ENCODE measurements at places on chromosomes 12 and 14.

DNA sequence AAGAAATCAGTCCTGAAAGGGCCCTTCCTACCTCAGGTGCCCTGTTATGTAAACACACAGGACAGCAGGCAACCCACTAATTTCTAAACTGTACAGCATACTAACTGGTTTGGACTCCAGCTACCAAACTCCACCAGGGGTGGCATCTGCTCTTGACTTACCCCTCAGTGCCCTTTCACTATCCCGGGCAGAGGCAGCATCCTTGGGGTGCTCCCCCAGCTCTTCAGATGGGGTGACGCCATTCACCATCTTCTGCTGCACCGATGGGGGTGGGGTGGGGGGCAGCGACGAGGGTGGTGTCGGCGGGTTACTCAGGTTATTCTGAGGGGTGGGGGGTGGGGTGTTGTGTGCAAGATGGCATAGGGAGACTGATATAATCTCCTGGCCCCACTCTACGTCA lies 11.5 kb upstream of the PRKAG1 start:
- no peak for DNase-seq

- DNase-seq: no peak
Observed at GRCh38 chr12:78402366-78403134, 462.0 kb upstream of the SYT1 start.

GRCh38 chr12:73452672-73453469 lies 1084.8 kb upstream of the ATXN7L3B start:
- no peak for DNase-seq

GRCh38 chr12:69008520-69008919 lies 75.5 kb upstream of the CPM start:
- no peak for DNase-seq

- no peak for DNase-seq
Observed at GRCh38 chr12:71397433-71397954, 42.1 kb upstream of the LGR5 start.

DNA sequence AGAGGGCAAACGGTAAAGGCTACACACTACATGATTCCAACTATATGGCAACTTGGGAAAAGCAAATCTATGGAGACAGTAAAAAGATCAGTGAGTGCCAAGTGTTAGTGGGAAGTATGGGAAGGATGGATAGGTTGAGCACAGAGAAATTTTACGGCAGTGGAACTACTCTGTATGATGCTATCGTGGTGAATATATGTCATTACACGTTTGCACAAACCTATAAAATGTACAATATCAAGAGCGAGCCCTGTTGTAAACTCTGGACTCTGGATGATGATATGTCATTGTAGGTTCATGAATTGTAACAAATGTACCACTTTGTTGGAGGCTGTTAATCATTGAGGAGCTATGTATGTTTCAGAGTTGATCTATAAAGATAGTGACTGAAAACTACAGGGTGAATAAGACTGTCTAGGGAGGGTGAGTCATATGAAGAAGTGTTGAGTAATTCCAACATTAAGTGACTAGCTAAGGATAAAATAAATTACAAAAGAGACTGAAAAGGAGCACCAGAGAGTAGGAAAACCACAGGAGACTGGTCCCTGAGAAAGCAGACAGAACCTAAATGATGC lies 349.2 kb upstream of the LMO3 start:
- DNase-seq: no peak

- no peak for DNase-seq
Observed at GRCh38 chr12:129119537-129119936, 266.3 kb downstream of the GLT1D1 start.

DNA sequence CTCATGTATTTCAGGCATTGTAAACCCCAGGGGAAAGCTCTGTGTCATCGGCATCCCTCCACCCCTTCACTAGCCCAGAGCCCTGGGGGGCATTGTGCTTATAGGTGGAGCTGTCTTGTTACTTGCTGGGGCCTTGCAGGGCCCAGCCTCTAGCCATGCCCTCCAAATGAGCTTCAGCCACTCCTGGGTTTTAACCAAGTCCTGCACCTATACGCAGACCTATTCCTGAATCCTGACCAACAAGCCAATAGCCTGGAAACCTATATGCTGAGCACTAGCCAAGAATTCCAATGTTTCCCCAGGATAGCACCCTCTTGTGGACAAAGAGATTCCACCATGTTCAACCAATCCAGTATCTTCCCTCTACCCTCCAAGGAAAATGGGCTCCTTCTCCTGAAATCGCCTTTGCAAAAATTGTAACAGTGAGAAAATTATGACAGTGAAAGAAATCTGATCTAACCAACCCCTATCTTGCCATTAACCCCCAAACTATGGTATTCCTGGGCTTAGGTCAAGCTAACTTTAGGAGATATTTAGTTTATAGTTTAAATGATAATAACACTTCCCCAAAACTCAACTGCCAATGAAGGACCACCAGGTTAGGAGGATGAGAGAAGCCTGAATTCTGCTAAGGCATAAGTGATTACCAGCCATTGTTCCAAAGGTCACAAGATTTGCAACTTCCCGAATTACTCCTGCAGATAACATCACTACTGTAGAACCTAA lies 55.5 kb downstream of the TTC7B start:
- DNase-seq: no peak

- no peak for DNase-seq
Observed at GRCh38 chr12:70486588-70486987, 120.5 kb downstream of the KCNMB4 start.

DNA sequence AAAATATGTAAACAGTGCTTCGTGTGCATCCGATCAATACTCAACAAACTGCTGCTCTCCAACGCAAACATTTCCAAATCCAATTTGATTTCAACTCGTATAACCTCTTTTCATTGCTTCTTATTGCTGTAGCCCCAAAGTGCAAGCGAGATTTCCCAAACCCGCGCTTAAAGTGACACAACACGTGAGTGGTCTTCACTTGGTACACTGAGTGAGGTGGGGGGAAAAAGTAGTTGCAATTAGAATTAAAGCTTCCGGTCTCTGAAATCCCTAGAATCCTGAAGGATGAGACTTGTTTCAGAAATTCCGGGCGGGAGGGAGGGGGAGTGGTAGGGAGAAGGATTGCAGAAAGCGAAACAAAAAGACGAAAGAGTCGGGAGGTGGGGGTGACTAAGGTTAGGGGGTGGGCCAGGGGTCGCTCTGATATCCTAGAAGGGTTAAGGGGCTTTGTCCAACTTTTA lies 387.5 kb downstream of the BCAT1 start:
- no peak for DNase-seq

DNA sequence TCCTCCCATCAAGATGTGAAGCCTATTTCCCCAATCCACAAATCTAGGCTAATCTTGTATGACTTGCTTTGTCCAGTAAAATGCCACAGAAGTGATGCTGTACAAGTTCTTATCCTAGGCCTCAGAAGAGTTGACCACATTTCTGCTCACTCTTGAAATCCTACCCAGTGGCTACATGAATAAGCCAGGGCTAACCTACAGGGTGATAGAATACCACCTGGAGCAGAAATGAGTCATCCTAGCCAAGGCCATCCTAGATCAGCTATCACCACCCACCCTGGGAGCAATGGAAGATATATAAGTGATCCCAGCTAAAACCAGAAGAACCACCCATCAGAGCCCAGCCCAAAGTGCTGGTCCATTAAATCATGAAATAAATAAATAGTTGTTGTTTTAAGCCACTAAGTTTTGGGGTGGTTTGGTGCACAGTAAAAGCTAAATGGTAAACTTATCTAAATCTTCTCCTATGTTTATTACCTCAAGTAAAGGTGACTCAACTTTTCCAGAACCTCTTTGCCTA lies 105.1 kb downstream of the RPS29 start:
- no peak for DNase-seq

GRCh38 chr14:33363682-33364081 lies 425.0 kb downstream of the NPAS3 start:
- DNase-seq: no peak

DNA sequence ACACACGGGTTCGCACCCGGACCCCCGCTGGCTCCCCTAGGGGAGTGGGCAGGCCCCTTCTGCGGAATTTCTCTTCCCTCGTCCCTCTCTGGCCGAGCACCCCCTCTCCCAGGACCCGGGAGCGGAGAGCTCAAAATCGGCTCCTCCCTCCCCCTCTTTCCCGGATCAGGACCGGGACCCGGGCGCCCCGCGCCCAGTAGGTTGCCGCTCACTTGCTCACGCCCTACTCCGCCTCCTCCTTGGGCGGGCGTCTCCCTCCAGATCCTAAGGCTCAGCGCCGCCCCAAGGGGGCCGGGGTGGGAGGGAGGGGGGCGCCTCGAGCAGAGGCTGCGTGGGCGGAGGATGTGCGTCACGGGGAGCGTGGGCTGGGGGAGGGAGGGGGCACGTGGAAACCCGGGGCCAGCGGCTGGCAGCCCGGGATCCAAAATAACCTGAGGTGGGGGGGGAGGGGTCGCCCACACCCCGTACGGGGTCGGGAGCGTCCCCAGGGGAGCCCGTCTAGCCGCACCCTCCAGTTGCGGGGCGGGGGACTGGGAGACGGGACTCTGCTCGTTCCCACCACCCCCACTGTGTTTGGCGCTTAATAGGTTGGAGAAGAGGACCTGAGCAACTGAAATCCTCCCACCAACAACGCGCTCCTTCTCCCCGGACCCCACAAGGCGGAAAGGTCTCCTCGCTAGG lies 1.8 kb upstream of the NAB2 start:
- no peak for DNase-seq

- no peak for DNase-seq
Observed at GRCh38 chr12:65875640-65876071, 51.4 kb downstream of the HMGA2 start.

DNA sequence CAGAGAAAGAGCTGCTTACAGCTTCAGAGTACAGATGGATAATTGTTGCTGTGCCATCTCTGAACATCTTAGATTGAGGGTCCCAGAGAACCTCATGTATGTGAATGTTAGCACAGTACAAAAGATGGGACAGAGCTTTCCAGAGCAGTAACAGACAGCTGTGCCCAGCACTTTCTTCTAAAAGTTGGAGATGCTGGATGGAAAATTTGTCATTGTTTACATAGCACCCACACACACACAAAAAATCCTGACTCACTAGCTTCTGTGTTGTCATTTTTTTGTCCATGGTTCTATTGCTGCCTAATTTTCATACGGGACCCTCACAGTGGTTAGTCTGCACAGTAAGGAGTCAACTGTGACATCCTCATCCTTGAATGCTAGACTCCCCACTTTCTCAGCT lies 374.7 kb downstream of the DIO2 start:
- DNase-seq: no peak

All from HFF-Myc (cell line).